Stimulated activated effector memory CD8-positive, alpha-beta T cell treated with anti-CD3 and anti-CD28 coated beads, Interleukin-12 subunit alpha, Interleukin-12 subunit beta, amount 100 ng/mL, for 72 hours (primary cell): ENCODE measurements at places on chromosomes 16 and 17.

DNA sequence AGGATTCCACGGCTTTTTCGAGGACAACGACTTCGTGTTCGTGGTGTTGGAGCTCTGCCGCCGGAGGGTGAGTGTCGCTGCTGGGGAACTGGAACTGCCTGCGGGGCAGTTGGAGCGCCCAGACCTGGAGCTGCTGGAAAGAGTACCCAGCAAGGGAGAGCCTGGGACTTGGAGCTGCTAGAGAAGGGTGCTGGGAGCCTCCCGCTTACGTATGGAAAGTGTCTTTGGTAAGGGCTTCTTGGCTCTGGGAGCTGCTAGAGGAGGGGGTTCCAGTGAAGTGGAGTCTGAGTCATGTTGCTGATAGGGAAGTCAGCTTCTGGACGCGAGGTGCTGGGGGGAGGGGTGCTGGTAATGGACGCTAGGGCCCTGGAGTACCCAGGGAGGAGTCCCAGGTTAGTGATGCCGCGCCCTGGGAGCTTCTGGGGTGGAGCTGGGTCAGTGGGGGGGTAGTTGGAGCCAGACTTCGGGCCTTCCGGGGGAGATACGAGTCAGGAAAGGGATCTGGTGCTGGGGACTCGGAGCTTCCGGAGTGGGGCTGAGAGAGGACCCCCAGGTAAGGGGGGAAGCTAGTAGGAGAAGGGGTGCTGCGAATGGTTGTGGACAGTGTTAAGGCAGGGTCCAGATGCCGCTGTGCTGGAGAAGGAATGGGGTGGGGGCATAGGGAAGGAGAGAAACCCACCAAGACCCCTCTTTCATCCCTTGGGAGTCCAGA is 741 bp downstream of the PLK1 start:
- DNase-seq, result peak; percentile 59

GRCh38 chr16:55508941-55509931 is at the start of gene LPCAT2:
Gene LPCAT2, plus strand, starts transcription at chr16:55509072. Its CDS starts 110 bp downstream, at chr16:55509182.
- DNase-seq, result no peak

DNA sequence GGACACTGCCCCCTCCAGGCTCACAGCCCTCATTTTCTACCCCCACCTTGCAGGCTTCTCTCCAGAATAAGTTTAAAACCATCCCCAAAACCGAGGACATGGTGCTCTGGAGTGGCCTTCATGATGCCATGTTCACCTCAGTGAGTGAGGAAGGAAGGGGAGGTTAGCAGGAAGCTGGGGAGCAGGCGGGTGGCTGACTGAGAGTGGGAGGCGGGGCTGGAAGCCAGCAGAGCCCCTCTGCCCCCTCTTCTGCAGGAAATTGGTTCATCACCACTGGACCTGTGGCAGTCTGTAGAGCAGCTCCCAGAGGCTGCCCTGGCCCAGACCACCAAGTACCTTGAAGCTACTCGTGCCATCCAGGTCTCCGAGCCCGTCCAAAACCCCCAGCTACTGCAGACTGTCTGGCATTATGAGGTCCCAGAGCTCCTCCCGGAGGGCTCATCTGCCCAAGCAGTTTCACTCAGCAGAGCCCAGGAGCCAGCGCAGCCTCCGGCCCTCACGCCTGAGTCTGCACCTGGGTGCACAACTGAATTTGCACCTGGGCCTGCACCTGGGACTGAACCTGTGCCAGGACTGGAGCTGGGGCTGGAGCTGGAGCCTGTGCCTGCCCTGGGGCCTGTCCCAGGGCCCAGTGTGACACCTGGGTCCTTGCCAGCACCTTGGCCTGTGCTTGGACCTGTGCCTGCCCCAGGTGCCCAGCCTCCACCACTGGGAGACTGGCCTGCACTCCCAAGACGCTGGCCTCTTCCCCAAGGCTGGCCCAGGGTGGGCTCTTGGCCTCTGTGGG is 19.0 kb downstream of the C16orf96 start:
- no peak for DNase-seq

- DNase-seq, result no peak
Observed at GRCh38 chr16:56332464-56333079, 92.8 kb downstream of the AMFR start.

DNA sequence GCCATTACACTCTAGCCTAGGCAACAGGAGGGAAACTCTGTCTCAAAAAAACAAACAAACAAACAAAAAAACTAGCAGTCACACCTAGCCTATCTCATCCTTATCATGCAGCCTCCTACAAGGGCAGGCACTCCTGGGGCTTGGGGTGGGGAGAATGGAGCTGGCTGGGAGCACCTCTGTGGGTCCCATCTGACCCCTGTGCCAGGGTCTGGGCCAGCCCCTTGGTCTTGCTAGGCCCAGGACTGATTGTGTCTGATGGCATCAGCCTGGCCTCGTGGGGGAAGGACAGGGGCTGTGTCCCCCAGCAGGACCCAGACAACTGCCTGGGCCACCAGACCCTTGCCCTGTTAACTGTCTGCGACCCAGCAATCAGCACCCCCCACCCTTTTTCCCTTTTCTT is 49.8 kb downstream of the SREBF1 start:
- DNase-seq, result no peak

GRCh38 chr17:80527016-80527645 is 17.5 kb upstream of the RPTOR start:
- DNase-seq, result no peak

DNA sequence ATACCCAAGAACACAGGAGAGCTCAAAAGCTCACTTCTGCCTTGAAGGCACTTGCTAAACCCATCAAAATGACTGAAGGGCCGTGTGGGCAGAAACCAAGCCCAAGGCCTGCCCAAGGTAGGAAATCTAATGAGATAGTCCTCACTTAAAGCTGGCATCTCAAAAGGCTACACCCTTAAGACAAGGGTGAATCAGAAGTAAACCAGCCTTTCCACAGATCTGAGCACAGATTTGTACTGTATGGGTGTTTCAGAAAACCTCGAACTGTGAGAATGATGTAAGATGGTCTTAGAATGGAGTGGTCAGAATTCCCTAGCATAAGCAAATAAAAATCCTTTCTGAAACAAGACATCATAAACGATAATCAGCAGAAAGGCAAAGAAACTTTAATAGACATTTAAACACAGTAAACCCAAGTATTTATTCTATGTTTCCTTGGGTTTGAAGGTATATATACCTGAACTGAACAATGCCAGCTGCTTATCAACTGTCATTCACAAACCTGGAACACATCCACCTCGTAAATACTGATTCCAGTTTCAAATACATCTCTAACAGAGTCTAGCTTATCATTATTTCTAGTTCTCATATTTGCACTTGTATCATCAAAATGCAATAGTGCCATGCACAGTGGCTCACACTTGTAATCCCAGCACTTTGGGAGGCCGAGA is 37.8 kb downstream of the GLG1 start:
- no peak for DNase-seq

GRCh38 chr17:79730769-79731483 is at the start of gene ENPP7:
Gene ENPP7, plus strand, starts transcription at chr17:79730943. Its CDS starts 197 bp downstream, at chr17:79731140.
- no peak for DNase-seq

DNA sequence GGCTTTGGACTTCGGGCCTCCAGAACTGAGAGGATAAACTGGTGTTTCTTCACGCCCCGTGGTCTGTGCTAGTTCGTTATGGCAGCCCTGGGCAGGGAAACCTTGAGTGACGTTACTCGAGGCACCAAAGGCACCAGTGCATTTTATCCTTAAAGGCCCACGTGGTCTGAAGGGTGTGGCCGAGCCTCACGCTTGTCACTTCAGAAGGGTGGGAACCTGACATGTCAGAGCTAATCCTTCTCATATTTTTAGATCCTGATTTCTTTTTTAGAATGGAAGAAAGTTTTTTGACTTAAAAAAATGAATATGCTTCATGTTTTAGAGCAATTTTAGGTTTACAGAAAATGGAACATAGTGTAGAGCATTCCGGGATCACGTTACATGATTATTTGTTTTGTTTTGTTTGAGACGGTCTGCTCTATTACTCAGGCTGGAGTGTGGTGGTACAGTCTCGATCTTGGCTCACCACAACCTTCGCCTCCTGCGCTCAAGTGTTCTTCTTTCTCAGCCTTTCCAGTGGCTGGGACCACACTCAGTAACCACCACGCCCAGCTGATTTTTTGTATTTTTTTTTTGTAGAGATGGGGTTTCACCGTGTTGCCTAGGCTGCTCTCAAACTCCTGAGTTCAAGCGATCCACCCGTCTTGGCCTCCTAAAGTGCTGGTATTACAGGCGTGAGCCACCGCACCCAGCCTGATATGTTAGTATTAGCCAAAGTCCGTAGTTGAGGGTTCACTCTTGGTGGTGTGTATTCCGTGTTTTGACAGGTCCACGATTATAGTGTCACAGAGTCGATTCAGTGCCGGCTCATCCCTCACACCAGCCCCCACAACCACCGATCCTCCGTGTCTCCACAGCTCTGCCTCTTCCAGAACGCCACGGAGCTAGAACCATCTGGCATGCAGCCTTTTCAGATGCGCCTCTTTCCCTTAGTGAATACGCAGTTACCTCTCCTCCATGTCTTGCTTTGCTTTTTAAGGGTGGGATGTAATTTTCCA is 47.9 kb downstream of the RAB11FIP3 start:
- no peak for DNase-seq

DNA sequence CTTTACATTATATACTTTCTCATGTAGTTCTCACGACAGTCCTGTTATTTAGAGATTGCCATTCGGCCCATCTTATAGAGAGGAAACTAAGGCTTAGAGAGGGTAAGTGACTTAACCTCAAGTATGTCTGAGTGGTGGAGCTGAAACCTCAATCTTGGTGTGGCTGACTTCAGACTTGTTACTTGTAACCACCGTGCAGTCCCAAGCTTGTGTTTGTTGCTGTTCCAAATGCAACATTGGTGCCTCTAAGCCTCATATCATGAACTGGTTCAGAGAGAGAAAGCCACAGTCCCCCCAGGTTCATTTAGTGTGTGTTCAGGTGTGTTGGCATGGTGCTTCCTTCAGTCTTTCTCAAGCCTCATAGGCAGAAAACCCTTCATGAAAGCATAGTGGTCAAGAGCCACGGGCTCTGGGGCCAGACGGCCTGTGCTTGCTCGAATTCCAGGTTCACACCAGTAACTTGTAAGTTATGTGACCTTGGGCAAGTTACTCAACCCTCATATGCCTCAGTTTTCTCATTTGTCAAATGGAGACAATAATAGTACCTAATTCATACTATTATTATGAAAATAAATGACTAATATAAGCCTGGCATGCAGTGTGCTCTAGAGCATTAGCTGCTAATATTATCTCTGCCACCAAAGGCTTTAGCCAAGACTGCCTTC is 39.9 kb downstream of the CDH1 start:
- DNase-seq, result peak; percentile 67

- peak; percentile 58 for DNase-seq
Observed at GRCh38 chr17:28875848-28876550, 21.2 kb downstream of the ERAL1 start.
